ENCODE measurements at places on chromosomes 5 and 9. TPM values are rescaled to one million over a fixed set of nuclear protein-coding genes. Genes with fewer than 3 reads are reported as not detected.

The GBGT1 gene
- 2.6 TPM for polyA plus RNA-seq

The OSMR gene
- 59.2 TPM for polyA plus RNA-seq

The P4HA2 gene
- polyA plus RNA-seq, result 8.9 TPM

The RASGEF1C gene
- polyA plus RNA-seq, result 0.09 TPM

The NHP2 gene
- 208 TPM for polyA plus RNA-seq

The ZDHHC11B gene
- 1.1 TPM for polyA plus RNA-seq

The KIAA0825 gene
- polyA plus RNA-seq, result 0.36 TPM

The SPAAR gene
- 16.9 TPM for polyA plus RNA-seq

The LTC4S gene
- 12.8 TPM for polyA plus RNA-seq

The NSMF gene
- polyA plus RNA-seq, result 38.2 TPM
